ENCODE measurements at places on chromosomes 5 and 9.

DNA sequence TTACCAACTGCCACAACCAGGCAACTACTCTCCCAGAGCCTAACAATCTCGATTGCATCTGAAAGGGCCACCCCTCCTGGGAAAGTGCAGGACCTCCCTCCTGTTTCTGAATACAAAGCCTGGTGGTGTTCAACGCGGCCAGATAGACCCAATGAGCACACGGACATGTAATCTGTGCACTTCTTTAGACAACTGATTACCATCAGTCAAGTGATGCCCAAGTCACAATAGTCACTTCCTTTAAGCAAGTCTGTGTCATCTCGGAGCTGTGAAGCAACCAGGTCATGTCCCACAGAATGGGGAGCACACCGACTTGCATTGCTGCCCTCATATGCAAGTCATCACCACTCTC lies 739 bp downstream of the C9orf72 start:
- DNase-seq = no peak

- peak; percentile 81 for DNase-seq
Observed at GRCh38 chr5:40689438-40689837, 9.7 kb downstream of the PTGER4 start.

- no peak for DNase-seq
Observed at GRCh38 chr5:5371005-5371404, 51.5 kb upstream of the ICE1 start.

- DNase-seq = no peak
Observed at GRCh38 chr9:128917151-128917849, 3.5 kb upstream of the PHYHD1 start.

DNA sequence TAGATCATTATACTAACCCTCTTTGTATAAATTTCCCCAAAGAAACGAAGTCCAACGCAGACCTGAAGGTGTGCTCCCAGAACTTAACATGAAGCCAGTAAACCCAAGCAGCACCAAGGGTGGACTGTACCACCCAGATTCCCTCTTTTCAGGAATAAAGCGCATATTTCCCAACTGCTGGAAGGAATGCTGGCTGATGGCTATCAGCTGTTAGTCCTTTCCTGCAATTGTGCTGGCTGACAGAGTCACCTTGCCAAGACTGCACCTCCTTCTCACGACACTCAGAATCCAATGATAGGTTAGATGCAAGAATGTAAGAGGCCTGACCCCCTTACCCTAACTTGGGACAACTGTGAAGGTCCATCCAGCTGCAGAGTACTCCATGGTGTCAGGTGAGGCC lies 93.9 kb downstream of the MAPKAP1 start:
- no peak for DNase-seq

DNA sequence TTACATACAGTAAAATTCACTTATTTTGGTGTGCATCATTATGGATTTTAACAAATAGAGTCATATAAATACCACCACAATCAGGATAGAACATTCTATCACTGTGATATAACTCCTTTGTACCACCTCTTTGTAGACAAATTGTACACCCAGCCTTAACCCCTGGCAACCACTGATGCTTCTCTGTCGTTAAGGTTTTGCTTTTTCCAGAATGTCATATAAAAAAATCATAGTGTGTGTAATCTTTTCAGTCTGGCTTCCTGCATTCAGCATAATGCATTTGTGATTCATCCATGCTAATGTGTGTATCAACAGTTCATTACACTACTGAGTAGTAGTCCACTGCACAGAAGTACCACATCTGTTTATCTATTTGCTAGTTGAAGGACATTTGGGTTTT lies 81.2 kb downstream of the ARSB start:
- DNase-seq = no peak

GRCh38 chr5:140341591-140341990 lies 4.8 kb downstream of the HBEGF start:
- DNase-seq = no peak

DNA sequence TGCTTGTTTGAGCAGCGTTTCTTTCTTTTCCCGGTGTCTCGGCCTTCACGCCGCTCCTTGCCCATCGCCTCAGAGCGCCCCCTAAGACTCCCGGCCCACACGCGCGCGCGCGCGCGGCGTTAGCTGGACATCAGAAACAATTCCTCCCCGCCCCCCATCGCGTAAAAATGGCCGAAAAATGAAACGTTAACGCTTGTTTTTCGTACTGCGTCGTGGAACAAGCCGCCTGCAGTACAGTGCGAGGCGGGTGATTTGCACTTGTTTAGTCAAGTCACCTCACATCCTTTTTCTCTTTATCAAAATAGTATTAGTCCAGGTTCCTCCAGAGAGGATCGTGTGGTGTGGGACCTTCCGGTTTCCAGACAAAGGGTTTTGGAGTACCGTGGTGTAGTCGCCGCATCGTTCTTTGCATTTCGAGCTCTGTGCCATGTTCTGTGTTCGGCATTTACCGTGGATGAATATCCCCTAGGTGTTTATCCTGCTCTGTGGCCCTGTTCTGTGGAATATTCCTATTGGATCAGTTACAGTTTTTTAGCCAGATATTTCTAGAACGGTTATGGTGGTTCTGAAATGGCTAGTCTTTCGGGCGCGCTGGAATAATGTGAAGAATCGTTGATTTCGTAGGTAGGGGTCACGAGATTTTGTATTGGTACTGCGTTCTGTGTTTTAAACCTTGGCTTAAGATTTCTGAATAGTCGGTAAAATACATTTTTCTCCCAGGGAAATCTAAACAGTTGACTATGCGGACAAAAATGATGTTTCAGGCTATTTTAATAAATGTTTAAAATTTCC lies 1.0 kb downstream of the MATR3 start:
- DNase-seq = peak; percentile 75

GRCh38 chr9:71678999-71679398 lies 89.3 kb downstream of the CEMIP2 start:
- DNase-seq = no peak

All from SW480 (cell line).